ENCODE measurements at places on chromosomes 13 and 19. TPM values are rescaled to one million over a fixed set of nuclear protein-coding genes. Genes with fewer than 3 reads are reported as not detected.

The LRRC63 gene
- total RNA-seq: 0.17 TPM

The INAFM1 gene
- total RNA-seq: 4.0 TPM

The FFAR2 gene
- not detected for total RNA-seq

The DPF1 gene
- 1.3 TPM for total RNA-seq

Measured in smooth muscle cell of trachea (primary cell).